ENCODE measurements at places on chromosomes 12 and 14.
A peak's percentile ranks its signal among the peaks of the same experiment; 100 is the strongest.

DNA sequence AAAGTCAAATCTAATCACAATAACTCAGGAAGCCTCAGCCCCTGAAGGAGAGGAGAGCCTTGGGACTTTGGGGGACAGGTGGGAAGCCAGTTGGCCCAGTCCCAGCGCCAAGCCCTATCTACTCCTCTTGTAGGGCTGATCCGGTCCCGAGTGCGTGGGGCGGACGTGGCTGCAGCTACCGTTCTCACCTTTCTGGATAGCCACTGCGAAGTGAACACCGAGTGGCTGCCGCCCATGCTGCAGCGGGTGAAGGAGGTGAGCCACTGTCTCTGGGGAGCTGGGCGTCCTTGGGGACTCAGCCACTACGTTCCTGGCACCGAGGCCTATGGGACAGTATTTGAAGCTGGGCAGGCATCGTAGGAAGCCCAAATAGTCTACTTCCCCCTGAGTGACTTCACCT is 68.4 kb downstream of the GALNT16 start:
- DNase-seq: no peak

- DNase-seq: no peak
Measured at GRCh38 chr14:23916004-23916403, 37.6 kb upstream of the DHRS4 start.

GRCh38 chr14:21038441-21039422 is 3.4 kb upstream of the RNASE7 start:
- DNase-seq: no peak

- peak; percentile 51 for DNase-seq
Measured at GRCh38 chr12:110585231-110585799, 2.2 kb upstream of the PPTC7 start.

GRCh38 chr12:25458047-25458552 is 95.0 kb downstream of the LMNTD1 start:
- no peak for DNase-seq

- DNase-seq: no peak
Measured at GRCh38 chr12:67877727-67878126, 111.5 kb upstream of the IFNG-AS1 start.

DNA sequence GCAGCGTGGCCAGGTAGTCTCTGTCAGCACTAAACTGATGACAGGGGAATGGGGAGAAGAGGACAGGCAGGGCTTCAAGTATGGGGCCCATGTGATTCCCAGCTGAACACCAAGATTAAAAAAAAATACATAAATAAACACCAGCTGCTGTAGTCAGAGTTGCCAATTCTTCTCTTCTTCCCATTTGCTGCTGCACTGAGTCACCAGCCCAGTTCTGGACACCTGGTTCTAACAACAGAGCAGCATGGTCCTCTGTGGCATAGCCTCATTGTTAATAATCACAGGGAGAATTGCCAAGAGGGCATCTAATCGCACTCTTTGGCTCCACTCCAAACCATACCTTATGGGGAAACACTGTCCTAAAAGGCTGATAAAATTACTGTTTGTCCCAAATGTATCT is 15.1 kb downstream of the PPM1H start:
- DNase-seq: no peak

GRCh38 chr14:75432411-75432810 is 4.6 kb downstream of the JDP2 start:
- DNase-seq: no peak

DNA sequence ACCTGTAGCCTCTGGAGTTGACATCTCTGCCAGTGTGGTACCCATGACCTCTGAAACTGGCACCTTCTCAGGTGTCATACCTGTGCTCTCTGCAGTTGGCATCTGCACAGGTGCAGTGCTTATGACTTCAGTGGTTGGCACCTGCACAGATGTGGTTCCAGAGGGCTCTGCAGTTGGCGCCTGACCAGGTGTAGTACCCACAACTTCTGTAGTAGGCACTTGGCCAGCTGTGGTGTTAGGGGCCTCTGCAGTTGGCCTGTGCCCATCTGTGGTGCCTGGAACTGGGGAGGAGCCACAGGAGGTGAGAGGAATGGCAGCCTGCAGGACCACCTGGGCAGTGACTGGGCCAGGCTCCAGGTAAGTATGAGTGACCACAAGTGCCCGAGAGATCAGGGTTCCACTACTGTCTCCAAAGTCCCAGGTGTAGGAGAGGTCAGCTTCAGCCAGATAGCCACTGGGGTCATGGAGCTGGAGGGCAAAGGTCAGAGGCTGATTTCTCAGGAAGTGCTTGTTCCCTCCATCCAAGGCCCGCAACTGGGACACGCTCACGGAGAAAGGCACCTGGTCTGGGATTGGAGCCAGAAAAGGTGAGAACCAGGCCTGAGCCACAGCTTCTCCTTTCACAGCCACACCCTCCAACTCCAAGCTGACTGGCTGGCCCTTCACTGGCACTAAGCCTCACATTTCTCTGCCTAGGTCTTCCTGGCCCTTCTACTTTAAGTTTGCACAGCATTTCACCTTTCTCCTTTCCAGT is 8.6 kb downstream of the PMEL start:
- DNase-seq: no peak

DNA sequence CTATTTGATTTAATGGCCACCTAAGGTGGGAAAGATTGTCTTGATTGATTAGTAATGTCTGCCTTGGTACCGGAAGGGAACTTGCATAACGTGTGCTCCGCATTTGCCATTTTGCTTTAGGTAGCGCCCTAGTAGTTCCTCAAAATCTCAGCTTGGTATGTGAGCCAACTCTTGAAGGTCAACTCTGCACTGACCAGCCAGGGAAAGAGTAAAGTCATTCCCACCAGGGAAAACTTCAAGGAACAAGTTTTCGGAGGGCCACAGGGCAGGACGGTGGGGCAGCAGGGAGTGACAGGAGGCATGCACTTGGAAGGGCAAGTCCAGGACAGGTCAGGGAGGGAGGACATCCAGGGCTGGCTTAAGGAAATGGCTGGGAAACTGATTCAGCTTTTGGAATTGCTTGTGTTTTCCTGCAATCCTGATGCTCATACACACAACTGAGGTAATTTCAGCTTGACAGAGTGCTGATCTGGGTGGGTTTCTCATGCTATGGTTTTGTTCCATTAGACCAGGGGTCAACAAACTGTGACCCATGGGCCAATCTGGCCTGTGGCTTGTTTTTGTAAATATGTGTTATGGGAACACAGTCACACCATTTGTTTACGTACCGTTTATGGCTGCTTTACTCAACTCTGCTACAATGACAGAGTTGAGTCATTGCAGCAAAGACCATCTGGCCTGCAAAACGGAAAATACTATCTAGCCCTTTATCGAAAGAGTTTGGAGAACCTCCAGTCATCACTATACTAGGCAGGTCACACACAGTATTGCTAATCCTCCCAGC is 184.5 kb downstream of the RBM19 start:
- no peak for DNase-seq

DNA sequence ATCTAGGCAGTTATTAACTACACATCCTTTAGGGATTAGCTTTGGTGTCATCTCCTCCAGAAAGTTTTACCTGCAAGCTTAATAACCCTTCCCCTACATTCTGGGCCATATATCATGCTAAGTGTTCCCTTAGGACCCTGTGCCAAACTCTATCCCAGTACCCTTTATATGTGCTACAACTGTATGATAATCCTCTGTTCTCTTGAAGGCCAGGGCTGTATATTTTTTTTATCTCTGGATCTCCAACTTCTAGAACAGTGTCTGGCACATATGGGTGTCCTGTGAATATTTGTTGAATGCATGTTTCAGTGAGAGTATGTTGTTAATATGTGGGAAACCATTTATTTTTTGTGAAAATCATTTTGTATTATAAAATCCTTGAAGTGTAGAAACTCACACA is 106.7 kb downstream of the PPM1A start:
- DNase-seq: no peak

DNA sequence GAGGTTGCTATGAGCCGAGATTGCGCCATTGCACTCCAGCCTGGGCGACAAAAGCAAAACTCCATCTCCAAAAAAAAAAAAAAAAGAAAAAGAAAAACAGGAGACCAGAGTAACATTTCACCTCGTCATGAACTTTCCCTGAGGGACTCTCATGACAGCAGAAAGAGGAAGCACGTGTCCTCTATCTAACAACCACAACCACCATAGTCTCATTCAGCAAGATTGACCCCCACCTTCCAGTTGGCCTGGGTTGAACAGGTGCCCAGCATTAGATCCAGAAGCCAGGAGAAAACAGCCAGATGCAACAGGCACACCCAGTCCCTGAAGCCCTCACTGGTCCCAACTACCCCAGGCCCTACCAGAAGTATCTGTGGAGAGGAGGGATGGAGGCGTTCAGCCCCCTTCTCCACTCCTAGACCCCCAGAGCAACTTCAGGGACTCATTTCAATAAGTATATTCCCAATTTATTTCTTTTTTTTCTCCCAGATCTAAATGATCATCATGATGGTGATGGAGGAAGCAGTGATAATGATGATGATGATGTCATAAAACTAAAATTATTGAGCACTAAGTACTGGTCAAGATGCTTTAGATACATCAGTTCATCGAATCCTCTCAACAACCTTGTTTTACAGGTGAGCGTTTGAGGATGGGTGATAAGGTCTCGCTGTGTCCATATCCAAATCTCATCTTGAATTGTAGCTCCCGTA is 235.0 kb downstream of the EFCAB11 start:
- DNase-seq: no peak

DNA sequence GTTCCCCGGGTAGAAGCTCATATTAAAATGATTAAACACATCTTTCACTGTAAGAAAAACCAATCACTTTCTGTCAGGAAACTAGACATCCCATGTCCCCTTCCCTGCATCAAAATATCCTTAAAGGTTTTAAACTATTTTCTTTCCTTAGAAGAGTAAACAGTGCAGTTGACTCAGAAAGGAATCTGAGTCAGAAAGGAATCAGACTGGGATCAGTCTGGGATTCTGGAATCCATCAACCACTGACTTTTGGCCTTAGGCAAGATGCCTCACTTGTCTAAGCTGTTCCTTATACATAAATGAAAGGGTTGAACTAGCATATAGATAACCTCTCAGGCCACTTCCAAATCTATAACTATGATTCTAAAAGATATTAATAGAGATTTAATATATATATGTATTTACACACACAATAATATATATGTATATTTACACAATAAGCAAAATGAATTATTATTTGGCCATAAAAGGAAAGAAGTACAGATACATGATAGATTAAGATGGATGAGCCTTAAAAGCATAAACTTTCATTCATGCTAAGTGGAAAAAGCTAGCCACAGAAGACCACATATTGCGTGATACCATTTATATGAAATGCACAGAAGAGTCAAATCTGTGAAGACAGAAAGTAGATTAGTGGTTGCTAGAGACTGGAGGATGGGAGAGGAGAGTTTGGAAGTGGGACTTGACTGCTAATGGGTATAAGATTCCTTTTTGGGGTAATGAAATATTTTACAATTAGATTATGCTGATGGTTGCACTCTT is 114.4 kb downstream of the SLC38A1 start:
- no peak for DNase-seq

DNA sequence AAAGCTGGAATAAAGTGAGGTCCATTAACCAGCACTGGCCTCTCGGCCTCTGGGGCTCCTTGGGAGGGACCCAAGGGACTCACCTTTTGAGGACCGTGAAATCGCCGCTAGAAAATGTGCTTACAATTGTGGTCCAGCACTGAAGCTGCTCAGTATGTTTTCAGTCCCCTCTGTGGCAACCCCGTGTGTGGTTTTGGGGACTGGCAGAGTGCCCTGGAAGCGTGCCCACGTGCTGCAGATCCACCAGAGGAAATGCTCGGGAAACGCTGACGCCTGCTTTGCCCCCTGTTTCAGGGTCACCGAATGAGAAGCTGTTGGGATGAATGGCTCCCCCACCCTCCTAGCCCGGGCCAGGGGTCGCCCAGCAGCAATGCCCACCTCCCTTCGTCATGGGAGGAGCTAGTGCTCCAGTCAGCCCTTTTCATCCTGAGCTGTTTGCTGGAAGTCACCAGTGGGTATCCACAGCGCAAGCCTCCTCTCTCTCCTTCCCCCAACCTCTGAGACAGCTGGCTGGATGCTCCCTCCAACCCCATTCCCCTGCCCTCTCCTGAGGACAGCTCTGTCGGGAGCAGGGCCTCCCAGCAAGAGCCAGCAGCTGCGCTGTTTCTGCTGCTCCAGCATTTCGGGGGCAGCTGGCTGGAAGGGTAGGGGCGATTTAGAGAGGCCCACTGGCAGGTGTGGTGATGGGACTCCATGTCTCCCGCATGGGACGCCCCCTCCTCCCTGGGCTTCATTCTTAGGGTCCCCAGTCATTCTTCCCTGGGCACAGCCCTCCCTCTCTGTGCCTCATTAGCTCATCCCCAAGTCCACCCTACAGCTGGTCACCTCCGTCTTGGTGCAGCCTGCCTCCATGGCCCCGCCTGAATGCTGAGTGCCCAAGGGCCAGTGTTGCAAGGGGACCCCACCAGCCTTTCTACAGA is 33.2 kb upstream of the PPP1R13B start:
- DNase-seq: no peak

DNA sequence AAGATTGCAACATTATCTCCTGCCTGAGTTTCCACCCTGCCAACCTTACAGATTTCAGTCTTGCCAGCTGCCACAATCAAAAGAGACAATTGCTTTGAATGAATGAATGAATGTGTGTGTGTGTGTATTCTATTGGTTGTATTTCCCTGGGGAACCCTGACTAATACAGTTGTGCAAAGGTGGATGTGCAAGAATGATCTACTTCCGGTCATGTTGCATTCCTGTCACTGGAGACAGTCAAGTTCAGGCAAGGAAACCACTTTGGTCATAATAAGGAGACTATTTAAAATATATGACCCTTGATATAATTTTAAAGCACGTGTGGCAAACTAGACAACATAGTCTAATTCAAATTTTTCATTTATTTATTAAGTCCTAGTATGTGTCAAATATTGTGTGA is 13.1 kb downstream of the RERG start:
- no peak for DNase-seq

- DNase-seq: no peak
Measured at GRCh38 chr14:44211718-44212117, 295.4 kb downstream of the FSCB start.

DNA sequence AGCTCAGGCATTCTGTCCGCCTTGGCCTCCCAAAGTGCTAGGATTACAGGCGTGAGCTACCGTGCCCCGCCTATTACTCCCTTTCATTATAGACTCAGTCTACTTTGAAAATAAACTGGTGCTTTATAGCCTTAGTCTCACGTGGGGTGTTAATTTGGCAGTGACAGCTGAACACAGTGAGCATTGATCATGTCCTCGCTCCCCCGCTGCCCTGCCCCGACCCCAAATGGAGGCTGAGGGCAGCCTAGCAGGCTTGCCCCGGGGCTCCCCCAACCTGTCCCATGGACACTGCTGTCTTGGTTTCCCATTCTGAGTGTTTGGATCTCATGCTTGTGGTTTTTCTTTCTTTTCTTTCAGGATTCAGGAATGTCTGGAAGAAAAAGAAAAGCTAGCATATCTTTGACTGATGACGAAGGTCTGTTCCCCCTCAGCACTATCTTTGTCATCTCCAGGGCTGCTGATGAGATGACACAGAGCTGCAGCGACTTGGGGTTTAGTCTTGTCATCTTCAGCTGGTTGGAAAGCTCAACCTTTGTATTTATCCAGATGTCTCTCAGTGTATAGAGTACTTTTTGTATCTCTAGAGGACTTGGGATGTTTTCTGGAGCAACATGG is 42.2 kb downstream of the EP400 start:
- no peak for DNase-seq

- no peak for DNase-seq
Measured at GRCh38 chr12:124884587-124885438, 21.1 kb upstream of the SCARB1 start.

GRCh38 chr12:131443019-131444000 is 267.6 kb upstream of the SFSWAP start:
- DNase-seq: no peak
